CMK (cell line): ENCODE measurements at places on chromosomes 7 and 10.

DNA sequence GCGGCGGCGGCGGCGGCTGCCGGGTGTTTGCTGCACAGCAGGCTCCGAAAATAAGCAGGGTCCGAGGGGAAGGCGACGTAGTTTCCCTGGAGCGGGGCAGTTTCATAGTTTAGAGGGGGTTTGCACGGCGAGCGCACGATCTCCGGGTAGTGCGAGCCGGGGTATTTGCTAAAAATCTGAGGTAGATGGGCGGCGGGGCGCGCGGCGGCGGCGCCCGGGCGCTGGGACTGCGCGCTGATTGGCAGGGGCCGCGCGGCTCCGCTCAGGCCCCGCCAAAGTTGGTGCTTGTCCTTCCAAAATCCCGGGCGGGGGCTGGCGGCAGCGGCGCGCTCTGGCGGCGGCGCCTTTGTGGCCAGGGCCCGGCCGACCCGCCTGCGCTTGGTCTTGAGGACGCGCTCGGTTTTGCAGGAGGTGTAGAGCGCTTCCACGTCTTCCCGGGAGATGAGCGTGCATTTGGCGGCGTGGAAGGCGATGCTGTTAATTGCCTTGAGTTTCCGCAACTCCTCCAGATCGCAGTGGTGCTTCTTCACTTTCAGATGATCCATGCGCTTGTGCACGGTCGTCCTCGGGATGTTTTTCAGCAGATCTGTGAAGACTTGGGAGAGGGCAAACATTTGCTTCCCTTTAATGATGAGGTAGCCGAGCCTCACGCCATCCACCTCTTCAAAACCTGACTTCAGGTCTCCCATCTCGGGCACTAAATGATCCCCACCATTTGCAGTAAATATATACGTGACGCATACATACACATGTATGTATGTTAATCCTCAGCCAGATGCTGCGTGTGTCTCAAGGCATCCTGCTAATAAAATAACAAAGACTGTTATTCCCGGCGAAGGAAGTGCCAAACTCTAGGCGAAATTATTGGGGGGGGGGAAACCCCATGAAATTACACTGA is 8.1 kb downstream of the SKIDA1 start:
- DNase-seq, result no peak

GRCh38 chr7:36015733-36016132 is 137.3 kb upstream of the EEPD1 start:
- no peak for DNase-seq

DNA sequence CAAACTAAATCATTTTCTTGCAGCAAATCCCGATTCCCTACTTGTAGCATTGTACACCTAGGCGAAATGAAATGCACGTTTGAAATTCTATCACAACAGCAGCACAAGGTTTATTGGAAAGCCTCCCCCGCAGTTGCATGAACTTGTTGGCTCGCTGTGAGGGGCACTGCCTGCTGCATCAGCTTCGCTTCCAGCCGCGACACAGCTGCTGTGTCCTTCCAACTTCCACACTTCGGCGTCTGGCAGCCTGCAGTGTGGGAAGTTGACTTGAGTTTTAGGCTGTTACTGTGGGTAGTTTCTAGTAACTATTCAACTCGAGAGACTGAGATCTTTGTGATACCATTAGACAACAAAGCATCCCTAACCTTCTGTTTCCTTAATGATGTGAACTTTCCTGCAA is 315.8 kb upstream of the TPK1 start:
- DNase-seq, result no peak

DNA sequence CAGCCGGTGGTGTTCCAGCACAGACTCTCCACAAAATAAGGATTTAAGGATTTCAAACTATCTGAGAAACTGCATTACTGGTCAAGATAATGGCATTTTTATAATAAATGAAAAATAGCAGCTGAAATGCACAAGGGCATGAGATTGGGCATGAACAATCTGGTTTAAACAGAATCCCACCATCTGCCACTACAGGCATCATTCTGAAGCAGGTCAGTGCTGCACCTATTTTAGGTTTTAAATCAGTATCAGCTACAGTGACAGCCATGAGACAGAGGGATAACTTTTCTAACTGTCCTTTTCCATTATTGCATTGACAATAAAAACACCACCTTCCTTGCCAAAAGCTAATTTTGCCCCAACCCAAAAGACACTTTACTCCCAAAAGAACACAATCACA is 186.8 kb downstream of the ETV1 start:
- DNase-seq, result no peak
